ENCODE measurements at places on chromosomes 2 and 18.

DNA sequence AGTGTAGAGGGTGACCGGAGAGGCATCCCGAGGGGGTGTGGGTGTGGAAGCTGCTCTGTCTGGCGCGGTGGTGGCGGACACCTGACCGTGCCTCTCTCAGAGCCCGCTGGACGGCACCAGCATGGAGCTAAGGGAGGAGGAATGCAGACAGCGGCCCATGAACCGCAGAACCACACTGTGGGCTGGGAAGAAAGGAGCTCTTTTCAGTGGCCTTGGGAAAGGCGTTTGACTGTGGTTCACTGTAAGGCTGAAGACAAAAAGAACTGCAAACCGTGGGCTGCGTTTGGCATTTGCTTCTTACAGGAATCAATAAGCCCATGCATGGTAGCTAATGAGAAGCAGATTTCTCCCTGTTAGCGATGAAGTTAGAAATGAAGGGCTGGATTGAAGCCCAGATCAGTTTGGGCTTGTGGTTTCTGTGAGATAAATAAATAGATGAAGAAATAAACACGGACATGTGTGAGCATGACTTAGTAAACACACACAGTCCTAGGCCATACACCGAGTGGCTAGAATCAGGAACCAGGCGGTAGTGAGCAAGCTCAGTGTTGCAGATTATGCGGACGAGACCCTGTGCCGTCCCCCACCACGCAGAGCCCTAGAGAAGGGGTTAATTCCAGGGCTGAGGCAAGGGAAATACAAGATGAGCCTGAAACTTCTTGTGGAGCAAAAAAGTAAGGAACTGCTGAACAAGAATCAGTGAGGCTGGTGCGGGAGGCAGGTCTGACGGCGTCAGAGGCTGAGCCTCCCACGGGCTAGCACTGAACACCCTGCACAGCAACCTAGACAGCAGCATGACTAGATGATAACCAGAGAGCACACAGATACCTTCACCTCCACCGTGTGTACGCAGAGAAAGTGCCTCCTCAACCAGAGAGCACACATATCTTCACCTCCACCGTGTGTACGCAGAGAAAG, 29.3 kb upstream of the NFATC1 start:
- no peak for DNase-seq

DNA sequence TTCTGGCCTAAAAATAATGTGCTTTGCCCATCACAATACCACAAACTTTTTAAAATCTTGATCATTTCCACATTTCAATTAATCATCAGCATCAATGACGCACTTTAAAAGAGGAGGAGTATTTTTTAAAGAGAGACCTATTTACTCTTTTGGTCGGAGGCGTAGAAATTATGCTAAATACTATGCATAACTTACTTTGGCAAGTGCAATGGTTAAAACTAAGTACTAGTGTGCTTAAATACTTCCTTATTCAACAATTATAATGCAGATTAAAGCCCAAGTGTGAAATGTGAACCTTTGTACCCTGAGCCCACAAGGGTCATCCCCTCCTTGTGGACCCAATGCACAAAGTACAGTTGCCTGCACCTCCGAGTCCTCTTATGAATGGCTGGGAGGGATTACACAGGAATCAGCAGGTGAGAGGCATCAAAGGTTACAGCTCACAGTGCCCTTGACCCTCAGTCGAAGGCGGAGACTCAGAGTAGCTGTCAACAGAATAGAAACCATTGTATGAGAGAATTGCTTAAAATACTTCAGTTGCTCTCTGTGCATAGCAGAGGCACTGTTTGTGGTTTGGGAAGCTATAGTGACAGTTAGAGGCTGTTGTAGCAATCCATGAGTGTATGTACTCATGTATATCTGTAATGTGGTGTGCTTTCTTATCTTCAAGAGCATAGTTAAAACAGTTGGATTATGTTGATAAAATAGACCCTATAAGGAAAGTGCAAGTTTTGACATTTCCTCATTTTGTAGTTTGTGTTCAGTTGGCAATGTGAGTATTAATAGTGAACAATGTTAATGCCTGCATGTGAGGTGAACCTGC, 151.7 kb upstream of the ITGA4 start:
- DNase-seq = peak; percentile 70

DNA sequence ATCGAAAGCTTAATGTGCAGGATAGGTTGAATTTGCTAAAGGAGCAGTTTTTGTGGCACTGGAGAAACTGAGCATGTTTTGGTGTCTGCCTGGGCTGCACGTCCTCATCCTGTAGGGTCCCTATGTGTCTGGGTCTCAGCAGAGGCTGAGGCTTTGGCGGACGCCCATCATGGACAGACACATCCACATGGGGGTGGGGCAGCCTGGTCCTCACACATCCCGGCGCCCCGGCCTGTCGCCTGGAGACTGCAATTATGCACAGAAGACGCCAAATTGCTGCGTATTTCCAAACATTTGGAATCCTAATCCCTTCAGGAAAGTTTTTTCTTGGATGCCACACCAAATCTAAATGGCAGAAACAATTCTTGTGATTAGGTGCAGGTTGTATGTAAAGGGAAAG, 128.2 kb upstream of the TWIST2 start:
- no peak for DNase-seq

DNA sequence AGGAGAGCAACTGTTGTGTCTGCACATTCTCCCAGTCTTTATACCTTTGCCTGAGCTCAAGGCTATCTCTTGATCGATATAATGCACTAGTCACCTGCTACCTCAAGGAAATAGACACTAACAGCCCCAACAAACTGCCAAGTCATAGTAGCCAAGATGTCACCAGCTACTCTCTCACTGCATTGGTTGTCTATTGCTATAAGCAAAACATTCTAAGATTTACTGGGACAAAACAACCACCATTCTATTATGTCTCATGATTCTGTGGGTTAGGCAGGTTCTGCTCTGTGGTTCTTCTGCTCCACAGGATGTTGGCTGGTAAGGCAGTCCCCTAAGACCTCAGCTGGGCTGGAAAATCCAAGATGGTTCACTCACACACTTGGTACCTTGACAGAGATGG, 28.5 kb upstream of the MLPH start:
- no peak for DNase-seq

GRCh38 chr2:191927319-191927867, 80.5 kb upstream of the CAVIN2 start:
- peak; percentile 92 for DNase-seq

GRCh38 chr2:14903709-14904374, 271.3 kb downstream of the LRATD1 start:
- DNase-seq = no peak

DNA sequence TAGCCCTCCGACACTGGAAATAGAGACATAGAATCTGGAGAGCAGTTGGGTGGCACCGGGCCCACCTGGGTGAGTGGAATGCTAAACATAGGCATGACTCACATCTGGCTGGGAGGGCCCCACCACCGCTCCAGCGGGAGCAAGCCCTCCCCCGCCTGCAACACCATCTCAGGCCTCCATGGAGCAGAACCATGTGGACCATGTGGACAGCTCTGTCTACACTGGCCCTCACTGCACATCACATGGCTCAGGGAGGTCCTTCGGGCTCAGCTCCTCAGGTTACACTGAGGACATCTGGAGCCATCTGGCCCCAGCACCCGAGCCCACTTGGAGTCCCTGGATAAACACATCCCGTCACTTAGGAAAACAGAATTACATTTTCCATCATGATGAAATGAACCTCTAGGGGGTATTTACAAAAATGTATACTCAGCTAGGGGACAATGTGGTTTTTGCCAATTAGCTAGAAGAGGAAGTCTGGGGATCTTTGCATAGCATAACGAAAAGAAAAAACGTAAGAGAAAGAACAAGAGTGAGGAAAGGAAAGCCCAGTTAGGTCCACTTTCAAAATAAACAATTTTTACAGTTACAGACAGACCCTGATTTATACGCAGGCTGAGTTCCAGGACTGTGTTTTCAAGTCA, 30.7 kb upstream of the MLPH start:
- DNase-seq = peak; percentile 77
